ENCODE measurements at places on chromosomes 3 and 15.

DNA sequence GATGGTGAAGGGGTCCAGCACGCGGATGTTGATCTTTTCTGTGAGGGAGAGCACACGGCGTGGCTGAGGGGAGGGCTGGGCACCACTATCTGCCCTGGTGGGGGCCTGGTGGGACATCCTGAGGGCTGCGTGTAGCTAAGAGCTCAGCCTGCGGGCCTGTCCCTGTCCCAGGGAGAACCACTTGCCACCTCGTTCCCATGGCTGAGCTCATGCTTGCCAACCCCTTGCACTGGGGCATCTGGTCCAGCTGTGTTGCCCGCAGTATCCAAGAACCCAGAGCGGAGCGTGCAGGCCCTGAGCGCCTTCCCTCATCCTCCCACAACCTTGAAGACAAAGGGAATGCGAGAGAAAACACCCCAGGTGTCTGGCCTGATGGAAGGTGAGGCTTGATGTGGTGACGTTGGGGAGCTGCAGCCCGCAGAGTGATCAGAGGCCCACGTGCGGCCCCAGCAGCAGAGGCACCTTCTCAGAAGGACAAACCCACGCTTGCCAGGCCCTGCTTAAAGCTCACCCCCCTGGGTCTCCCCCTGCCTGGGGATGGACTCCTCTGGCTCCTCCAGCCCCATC is 28.9 kb downstream of the TKT start:
- no peak for DNase-seq

GRCh38 chr3:23324745-23325144 is 121.6 kb downstream of the UBE2E2 start:
- no peak for DNase-seq

- no peak for DNase-seq
Observed at GRCh38 chr3:68033867-68034266, 379.5 kb upstream of the SUCLG2 start.

GRCh38 chr3:178807694-178808093 is 263.9 kb downstream of the ZMAT3 start:
- no peak for DNase-seq

DNA sequence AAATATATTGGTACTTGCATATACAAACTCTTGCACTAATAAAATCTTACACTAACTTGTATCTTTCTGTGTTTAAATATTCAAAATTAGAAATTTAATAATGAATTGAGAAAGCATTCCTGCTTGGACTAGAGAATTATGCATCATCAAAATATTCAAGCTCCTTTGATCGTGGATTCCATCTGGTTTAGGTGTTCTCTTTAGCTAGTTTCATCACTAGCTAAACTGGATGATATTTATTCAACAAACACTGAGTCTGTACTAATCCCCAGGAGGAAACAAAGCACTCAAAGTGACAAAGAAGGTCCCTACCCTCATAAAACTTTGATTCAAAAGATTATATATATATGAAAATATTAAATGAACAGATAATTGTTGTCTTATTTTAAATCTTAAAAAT is 1360.9 kb upstream of the ALCAM start:
- no peak for DNase-seq

GRCh38 chr15:92100301-92100700 is 246.8 kb downstream of the SLCO3A1 start:
- no peak for DNase-seq

- no peak for DNase-seq
Observed at GRCh38 chr15:40038275-40038637, 725 bp downstream of the SRP14 start.

DNA sequence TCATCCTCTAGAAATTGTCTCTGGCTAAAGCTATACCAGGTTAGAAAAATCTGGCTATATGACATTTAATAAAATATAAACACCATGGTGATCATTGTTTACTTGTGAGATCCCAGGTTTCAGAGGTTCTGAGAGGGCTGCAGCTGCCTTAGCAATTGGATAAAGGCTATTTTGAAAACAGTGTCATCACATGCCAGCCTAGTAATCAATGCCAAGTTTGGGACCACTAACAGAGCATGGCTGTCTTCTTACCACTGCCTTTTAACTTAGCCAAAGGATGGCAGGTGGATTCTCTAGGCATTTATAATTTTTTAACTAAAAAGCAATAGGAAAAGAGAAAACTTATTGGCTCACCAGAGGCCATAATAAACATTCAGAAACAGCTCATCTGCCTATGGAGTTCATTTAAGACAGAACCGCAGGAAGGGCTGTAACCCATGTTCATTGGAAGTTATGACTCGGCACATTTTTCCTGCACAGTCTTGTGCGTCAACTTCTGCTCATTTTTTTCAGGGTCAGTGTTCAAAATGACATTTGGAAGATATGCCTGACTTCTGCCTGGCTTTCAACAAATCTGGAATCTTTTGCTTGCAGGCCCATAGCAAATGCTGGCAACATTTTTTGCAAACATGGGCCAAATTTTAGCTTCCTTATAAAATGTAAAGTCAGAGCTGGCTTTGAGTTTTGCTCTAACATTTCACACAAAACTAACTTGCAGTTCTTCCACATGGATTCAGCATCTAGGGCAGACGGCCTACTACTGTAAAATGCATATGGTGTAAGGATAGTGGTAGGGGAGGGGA is 476.0 kb upstream of the TBL1XR1 start:
- no peak for DNase-seq

DNA sequence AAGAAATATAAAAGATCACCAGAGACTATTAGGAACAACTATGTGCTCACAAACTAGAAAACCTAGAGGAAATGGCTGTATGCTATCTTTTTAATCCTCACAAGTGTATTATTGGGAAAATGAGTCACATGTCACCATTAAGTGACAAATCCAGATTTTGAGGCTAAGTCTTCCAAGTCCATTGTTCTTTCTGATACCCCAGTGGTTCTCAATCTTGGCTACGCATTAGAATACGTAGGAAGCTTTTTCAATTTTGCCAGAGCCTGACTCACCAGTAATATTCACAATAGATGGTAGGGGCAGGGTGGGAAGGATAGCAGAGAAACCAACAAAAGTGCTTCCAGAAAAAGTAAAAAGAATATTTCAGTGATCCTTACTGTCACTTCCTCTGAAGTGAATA is 117.0 kb downstream of the FILIP1L start:
- no peak for DNase-seq

GRCh38 chr3:152703245-152703890 is 131.6 kb upstream of the P2RY1 start:
- DNase-seq, result no peak

GRCh38 chr3:58074116-58074715 is 66.0 kb downstream of the FLNB start:
- no peak for DNase-seq

DNA sequence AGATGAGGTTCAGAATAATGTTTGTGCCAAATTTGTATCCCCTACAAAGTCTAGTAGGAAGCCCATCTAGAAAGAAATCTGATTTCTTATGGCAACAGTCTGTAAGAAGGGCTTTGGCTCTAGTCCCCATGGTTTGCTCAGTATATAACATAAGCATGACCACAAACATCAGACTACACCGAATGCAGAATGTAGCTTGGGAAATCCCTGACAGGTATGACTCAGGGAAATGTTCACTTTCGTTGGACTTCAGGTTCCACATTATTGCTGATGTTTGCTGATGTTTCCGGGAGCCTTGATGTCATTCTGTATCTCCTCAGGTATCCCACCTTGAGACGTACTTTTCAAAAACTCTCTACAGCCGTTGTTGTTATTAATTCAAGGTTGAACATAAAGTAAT is 304.4 kb upstream of the TGFBR2 start:
- no peak for DNase-seq

DNA sequence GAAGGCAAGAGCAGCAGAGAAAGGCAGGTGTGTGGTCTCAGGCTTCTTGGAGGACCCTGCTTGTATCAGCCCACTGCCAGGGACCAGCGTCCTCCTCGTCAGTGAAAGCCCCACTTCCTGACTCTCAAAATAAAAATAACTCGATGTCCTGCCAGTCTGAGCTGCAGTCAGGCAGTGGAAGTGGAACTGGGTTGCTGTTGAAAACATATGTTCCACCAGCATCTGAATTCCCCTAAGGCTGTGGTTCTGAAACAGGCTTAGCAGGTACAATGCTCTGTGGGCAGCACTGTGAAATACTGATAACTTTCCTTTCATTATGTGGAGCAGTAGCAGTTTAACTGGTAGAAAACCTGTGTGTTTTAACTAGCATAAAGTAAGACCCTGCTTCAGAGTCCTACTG is 121.6 kb upstream of the EIF1B start:
- no peak for DNase-seq

DNA sequence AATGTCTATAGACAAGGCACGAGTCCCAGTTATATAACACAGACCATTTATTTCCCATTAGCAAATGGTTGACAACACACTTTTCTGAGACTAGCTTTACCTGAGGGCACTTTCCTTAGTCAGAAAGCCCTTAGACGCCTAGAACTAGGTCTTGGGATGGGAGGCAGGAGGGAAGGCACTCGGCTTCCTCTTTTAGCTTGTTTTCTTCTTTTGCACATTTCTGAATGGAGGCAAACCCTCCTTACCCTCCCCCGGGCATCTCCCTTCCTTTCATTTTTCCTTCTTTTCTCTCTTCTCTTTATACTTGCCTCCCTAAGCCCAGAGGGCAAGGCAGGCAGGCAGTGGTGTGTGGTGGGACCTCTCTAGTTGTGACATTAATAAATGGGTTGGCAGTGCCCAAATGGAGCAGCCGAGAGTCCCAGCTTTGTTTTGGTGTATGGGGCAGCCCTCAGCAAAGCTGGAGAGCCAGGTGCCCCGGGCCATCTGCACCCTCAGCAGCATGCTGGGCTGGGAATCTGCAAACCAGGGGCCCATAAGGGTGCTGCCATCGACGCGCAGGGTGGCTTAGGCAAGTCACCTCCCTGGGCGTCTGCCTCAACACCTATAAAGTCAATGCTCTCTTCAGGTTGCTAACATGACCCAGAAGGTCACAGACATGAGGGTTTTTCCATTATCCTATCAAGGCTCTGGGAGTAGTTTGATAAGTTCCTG is 21.1 kb upstream of the BCL2L10 start:
- DNase-seq, result no peak

GRCh38 chr3:108345492-108346205 is 49.3 kb downstream of the HHLA2 start:
- DNase-seq, result no peak

- DNase-seq, result no peak
Observed at GRCh38 chr3:36362216-36362615, 18.1 kb upstream of the STAC start.

GRCh38 chr15:71242292-71242691 is 127.0 kb downstream of the THSD4 start:
- DNase-seq, result no peak

- DNase-seq, result no peak
Observed at GRCh38 chr3:111619833-111620232, 24.7 kb upstream of the ZBED2 start.

DNA sequence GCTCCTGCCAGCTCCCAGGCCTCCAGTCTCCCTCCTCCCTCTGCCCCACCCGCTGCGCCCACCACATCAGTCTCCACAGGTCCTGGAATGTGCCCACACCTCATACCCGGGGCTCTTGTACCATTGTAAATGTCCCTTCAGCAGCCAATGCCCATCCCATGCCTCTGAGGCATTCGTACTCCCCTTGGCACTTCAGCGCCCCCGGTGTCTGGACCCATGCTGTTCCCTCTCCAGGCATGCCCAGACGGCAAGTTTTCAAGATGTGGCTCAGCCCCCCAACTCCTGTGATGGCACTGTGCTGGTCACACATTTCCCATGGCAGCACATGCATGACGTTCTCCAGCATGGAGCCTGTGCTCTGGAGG is 13.3 kb downstream of the PLXND1 start:
- no peak for DNase-seq

DNA sequence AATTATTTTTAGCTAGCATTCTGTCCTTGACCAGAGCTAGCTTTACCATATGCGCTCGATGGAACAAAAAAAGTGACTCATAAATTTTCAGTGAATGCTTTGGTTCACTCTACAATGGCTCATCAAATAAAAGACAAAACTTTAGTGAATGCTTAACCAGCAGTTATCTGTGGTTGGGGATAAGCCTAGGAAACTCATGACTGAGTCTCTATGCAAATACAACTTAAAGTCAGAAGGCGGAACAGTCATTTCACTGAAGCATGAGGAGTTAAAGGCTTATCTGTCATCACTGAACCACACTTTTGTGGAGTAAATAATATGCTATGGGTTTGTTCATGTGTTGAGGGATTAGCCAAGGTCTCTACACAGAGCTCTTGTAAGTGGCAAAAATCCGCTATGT is 308.4 kb downstream of the SQOR start:
- no peak for DNase-seq

DNA sequence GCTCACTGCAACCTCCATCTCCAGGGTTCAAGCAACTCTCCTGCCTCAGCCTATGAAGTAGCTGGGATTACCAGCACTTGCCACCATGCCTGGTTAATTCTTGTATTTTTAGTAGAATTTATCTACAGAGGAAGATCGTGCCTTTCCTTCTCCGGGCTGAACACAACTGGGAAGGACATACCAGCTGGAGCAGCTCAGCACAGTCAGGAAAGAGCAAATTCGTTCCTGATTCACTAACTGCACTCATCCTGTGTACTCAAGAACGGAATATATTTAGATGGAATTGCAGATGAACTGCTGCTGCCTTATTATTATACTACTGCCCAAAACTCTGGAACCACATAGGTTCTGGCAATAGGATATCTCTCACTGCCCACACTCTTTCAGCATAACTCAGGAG is 27.1 kb upstream of the P4HTM start:
- DNase-seq, result no peak

DNA sequence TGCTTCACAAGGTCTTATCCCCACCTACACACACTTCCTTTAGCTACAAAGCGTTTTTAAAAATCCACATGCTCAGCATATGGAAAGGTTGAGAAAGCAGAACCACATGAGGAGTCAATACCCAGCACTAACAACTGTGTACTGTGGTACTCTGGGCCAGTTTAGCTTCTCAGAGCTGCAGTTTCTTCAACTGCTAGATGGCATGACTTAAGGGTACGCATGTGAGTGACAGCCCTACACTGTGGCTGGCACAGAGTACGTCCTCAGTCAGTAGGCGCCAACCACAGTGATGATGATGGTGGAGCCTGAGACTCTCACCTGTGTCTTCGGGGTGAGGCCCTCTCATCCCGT is 17.4 kb downstream of the CCDC12 start:
- DNase-seq, result no peak

GRCh38 chr15:53811530-53811929 is 52.1 kb upstream of the WDR72 start:
- DNase-seq, result no peak

DNA sequence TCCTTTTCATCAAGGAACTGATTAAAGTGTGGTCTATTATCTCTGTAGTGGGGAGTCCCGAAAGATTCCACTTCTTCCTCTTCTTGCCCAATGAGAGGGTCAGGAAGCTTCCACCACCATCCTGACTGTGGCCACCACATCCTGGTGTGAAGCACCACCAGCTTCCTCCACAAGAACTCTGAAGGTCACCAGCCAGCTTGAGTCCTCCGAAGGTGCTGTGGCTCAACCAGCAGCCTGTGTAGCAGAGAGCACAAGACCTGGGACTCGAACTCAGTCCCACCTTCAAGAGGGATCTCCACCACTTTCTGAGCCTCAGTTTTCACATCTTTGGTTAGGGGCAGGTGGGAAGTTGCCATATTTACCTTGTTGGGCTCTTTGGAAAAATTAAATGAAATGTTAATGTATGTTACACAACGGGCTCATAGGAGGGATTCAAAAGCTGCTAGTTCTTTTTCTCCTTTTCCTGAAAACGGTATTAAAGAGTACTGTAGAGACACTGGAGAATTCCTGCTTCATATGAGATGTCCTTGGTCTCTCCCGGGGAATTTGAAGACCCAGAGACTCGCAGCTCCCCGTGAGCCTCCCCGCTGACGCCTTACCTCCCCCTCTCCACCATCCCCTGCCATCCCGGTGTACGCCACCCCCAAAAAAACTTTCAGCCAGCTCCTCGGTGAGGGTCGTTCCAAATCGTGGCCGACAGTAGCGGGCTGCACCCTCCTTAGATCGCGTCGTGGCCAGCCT is 816 bp upstream of the ACAN start:
- no peak for DNase-seq
